NCI-H187 treated with DMSO at 0.1 percent for 48 hours (cell line): ENCODE measurements at places on chromosomes 6 and 20.

- no peak for DNase-seq
Observed at GRCh38 chr20:24109537-24109936, 121.0 kb upstream of the GGTLC1 start.

DNA sequence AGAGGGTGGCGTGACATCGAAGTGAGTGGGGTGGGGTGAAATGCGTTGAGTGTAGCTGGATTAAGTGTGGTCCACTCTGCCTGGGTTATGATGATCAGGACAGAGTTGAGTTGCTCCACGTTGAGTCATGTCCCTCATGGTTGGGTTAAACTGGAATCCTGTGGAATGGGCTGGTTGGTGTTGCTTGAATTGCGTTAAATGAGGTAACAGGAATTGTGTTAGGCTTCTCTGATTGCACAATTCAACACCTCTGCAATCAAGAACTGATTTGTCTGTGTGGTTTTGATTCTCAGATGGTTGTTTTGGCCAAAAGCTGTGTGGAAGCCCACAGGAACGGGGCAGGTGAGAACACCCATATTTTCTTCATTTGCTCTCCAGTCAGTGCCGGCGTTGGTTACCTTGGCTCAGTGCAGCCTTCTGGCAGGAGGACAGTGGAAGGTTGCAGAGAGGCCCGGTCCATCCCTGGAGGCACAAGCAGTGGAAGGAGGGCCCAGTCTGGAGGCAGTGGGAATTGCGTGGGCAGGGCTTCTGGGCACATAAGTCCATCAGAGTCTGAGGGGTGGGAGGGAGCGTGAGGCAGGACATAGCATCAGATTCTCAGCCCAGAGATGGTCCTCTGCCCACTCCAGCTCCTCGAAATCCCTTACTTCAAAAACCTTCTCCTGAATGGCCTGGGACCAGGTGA lies 11.6 kb downstream of the NOTCH4 start:
- DNase-seq = no peak

DNA sequence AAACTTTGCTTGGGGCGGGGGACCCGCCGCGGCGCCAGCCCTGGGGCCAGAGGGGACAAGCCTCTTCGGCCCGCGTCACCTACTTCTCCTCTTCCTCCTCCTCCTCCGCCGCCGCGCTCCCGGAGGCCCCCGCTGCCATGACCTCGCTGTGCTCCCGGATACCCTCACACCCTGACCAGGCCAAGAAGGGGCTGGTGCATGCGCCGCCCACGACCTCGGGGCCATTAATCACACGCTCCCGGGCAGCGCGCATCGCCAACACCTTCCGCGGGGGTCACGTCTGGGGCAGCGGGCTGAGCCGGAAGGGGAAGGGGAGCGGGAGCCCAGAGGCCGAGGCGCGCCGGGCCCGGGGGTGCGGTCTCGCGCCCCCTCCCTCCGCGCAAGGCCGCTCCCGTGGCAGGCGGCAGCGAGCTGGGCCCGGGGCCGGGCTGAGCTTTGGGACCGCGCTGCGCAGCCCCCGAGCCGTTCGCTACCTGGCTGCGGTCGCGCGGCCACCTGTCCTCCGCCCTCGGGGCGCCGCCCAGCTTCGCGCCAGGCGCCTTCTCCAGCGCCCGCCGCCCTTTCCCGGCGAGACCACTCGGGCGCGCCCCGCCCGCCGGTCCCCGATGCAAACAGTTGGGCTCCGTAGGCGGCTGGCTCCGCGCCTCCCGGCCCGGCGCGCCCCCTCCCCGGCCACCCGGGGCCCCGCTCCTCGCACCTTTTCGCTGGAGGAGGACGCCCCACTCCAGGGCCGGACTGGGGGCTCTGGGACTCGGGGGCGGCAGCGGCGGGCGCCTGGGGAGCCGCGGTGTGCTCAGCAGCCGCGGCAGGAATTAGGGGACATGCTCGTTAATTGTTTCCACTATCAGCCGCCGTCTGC lies 575 bp upstream of the CNR1 start:
- no peak for DNase-seq

- DNase-seq = no peak
Observed at GRCh38 chr6:136887953-136888352, 34.1 kb upstream of the SLC35D3 start.

DNA sequence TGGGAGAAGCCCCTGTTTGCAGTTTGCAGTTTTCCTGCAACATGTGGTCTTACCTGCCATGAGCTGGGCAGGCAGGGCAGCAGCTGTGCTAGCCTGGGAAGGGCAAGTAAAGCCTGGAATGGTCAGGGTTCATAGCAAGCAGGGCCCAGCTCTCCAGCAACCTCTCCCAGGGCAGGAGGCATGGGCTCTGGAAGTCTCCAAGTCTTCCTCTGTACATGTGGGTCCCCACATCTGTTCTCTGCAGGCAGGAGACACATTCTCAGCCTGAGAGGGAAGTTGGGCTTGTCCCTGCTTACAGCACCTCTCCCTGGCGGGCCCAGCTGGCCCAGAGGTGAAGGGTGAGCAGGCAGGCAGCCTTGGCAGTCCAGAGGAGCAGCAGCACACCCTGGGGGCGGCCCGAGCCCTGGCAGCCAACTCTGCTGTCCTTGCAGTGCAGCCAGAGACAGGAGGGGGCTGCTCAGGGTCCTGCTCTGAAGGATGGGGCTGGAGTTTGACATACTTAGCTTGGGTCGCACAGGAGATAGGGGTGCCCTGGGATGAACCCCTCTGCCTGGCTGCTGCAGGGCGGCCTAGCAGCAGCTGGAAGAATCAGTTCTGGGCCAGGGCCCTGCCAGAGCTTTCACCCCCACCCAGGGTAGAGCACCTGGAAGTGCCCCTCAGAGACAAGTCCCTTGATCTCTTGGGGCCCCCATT lies 176.0 kb downstream of the MRPL14 start:
- no peak for DNase-seq
